Spinal cord (tissue), 10 donors: ENCODE measurements at places on chromosomes 3 and 15. TPM values are rescaled to one million over a fixed set of nuclear protein-coding genes. Genes with fewer than 3 reads are reported as not detected.

PIERCE2 gene
- 6.7 TPM for total RNA-seq

CACNA2D3 gene
- total RNA-seq = 34.5 TPM

CFAP100 gene
- 16.6 TPM for total RNA-seq

GAP43 gene
- total RNA-seq = 144 TPM

CCR1 gene
- total RNA-seq = 7.1 TPM

UMPS gene
- total RNA-seq = 24.0 TPM

MESP1 gene
- 1.5 TPM for total RNA-seq

CLEC3B gene
- total RNA-seq = 391 TPM

DLEC1 gene
- total RNA-seq = 1.2 TPM

GRIP2 gene
- total RNA-seq = 8.4 TPM

CTXND1 gene
- 6.3 TPM for total RNA-seq

TPM1 gene
- total RNA-seq = 480 TPM

DNA sequence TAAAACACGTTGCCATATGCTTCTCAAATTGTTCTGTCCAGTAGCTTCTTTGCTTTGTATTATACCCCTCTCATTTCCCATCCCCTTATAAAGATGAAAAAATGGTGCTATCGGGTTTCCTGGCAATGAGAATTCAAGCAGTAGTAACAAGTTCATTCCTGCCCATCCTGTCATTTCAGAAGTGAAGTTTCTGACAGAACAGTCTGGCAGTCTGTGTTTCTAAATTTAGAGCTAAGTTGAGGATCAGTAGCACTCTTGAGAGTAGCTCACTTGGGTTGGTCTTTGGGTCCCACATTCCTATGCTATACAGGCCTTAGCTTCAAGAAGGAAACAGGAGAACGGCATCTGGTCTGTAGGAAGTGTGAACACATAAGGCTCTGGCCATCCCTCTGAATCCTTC, 134.6 kb downstream of the GHSR start:
- no peak for DNase-seq

GRCh38 chr3:88149101-88149508, 654 bp upstream of the C3orf38 start:
- DNase-seq = peak; percentile 41

DNA sequence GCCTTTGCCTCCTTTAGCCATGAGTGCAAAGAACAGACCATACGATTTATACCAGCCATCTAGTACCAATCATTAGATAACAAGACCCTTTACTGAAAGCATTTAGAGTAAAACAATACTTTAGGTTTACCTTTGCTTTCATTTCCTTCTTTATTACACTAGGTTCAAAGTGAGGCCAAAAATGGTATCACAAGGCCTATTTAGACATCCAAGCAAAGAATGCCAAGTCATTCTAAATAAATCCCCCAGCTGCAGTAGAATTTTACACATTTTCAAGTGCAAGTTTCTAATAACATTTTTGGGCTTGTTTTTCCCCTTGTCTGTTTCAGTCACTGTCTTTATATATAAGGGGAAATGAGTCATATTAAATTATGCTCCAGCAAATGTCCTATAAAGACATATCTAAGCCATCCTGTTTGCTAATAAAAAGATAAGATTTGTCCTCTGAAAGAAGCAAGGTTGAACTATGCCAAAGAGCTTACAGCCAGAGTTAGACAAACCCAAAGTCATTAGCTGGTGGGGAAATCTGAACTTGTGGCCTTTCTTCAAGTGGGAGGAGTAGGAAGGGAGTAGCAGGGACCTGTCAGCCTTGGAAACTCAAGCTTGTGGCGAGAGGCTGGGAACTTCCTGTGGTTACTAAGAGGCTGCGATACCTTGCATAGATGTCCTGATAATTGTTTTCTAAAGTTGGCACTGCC, 232.7 kb downstream of the MECOM start:
- no peak for DNase-seq

- DNase-seq = no peak
Measured at GRCh38 chr3:49248840-49249227, 28.2 kb downstream of the C3orf62 start.

GRCh38 chr3:52204337-52205073, 6.5 kb downstream of the ALAS1 start:
- no peak for DNase-seq

DNA sequence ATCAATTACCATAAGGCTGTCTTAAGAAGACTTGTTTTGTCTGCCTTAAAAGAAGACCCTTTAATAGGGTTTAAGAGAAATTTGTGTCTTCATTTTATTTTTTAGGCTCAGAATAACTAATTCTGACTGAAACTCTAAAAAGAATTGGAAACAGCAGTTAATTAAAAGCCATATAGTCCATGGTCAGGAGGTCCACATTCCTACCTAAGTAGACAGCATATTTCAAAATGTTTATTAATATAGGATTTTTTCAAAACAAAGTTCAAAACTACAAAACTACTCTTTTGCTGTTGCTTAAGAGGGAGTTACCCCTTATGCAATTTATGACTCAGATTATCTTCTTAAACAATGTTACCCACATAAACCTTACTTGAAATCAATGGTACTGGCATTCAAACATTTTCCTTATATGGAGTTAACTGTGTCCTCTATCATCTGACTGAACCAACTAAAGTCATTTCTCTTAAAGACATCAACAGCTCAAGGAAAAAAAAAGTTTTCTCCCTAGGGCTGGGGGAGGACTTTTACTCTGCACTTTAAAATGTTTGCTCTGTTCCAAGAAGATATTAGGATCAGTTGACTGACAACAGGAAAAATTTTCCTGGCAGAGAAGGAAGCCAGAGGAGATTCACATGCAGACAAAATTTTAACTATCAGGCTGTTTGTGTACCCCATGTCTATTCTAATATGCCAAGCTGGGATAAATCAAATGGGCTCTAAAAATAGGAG, 56.8 kb upstream of the NANOGP8 start:
- no peak for DNase-seq

DNA sequence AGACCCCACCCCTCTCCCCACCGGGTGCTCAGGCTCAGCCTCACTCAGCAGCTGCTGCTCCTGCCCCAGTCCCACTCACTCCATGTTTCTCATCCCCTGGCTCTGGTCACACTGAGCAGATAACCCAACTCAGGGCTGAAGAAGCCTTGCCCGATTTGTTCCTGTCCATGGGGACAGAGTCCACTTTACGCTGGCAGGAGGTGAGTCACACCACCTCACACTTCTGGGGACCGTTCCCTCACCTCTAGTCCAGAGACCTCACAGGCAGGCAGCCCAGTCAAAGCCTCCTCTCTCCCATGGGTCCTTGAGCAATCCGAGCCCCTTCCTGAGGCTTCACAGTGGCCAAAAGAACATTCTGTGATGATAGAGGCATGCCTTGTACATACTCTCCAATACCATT, 1.4 kb downstream of the CIDEC start:
- DNase-seq = no peak

DNA sequence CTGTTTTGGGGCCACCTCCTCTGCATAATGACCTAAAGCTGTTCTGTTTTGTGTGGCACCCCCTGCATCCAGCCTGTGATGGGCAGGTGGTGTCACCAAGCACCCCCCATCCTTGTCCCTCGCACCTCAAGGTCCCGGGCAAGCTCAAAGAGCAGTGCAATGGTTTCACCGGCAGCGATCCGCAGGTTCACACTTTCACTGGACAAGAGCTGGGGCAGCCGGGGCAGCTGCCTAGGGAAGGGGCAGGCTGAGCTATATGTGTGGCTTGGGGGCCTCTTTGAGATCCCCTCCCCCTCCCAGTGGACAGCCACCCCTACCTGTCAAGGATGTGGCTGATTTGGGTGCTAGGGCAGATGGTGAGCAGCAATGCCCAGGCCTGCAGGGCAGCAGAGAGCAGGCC, 3.1 kb downstream of the IFRD2 start:
- DNase-seq = no peak

DNA sequence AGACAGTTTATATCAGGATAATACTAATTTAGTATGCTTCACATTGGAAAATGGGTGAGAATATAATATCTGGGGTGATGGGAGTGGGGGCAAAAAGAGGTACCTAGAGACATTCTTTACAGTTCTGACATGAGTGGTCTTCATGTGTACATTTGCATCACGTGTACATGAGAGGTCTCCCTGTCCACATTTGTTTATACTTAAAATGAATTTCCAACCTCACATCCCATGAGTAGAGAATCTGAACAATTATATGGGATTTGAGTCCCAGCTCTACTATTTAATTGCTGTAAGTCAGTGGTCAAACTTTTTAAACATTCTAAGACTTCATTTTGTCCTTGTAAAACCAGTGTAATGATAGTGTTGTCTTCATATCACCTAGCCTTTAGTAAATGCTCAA, 408.4 kb downstream of the NAALADL2 start:
- DNase-seq = no peak

- peak; percentile 95 for DNase-seq
Measured at GRCh38 chr3:136075218-136075808, 109.8 kb downstream of the PPP2R3A start.

DNA sequence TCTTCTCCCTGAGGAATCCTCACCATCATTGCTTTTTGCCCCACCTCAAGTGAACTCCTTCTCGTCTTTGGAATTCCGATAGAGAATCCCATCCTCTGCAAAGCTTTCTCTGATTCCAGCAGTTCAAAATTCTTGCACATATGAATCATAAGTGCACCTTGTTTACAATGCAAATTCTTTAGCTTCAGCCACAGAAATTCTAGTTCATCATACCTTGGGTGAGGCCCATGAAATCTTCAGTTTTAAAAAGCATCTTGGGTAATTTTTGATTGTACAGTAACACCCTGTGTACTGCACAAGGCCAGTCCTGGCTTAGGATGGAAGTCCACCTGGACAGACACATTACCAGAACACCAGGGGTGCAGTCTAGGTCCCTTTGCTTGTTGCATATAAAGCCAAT, 30.8 kb downstream of the MDFIC2 start:
- DNase-seq = no peak

- DNase-seq = no peak
Measured at GRCh38 chr15:67021455-67021854, 43.9 kb upstream of the SMAD3 start.

- no peak for DNase-seq
Measured at GRCh38 chr3:64616953-64617352, 70.8 kb downstream of the ADAMTS9 start.

GRCh38 chr15:92527197-92527596, 128.4 kb downstream of the FAM174B start:
- DNase-seq = no peak

GRCh38 chr15:63392361-63393009, 10.8 kb upstream of the CA12 start:
- DNase-seq = no peak

DNA sequence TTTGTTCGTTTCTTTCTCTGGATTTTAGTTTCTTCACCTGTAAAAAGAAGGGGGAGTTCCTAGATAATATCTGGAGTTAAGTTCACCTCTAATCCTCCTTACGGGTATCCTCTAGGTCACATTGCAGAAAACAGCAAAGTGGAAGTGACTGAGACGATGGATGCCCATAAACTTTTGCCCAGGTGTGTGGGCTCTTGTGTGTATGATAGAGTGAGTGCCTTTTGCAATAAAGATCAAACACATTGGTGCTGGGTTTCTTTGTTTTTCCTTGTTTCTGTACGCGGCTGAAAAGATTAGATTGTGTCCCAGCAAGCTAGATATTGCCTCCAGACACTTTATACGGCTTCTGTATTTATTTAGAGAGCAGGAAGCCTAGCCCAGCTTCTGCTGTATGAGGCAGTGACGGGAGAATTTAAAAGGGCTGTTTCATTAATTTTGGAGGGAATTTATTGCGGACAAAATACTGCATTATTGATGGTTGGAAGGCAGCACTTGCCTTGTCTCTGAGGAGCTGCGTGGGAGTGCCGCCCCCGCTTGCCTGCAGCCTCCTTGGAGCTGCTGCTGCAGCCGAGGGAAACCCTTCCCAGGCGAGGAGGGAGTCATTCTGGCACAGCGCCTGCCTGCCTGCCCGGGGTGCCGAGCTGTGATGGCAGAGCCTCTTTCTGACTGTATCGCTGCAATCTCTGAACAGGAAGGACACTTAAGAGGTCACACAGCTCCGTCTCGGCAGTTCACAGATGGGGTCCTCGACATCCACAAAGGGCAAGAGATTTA, 38.5 kb downstream of the PYDC2 start:
- peak; percentile 24 for DNase-seq

DNA sequence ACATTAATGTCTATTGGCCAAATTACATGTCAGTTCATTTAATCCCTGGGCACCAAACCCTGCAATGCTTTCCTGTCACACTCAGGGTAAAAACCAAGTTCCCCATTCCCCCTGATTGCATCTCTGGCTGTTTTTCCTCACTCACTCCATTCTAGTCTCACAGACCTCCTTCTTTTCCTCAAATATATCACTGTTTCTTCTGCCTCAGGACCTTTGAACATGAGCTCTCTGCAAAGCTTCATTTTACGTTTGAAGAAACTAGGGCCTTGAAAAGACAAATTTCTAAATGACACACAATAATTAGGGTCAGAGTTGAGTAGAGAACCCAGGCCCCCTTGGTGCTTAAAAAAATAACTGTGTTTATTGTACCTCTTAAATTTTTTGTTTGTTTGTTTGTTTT, 230.6 kb downstream of the THRB start:
- no peak for DNase-seq
